PC-3 (cell line): ENCODE measurements at places on chromosomes 5 and 9. TPM values are rescaled to one million over a fixed set of nuclear protein-coding genes. Genes with fewer than 3 reads are reported as not detected.

Gene CAVIN4
- total RNA-seq, result 0.95 and 1.0 TPM in 2 replicates

Gene TEX48
- total RNA-seq, result 2.4 TPM in 1 of 2 replicates, not detected in the other

Gene DNAJA1
- 109 and 114 TPM in 2 replicates for total RNA-seq

Gene EIF4EBP3
- total RNA-seq, result not detected in 2 replicates

Gene ACSL6
- total RNA-seq, result 0.15 and 0.35 TPM in 2 replicates

Gene C5orf52
- 0.84 TPM in 1 of 2 replicates, not detected in the other for total RNA-seq

GRCh38 chr5:37044120-37044519 is 167.6 kb downstream of the NIPBL start:
- H3K27me3 ChIP-seq, result no peaks in the 10 kb centered on the region
- no peak for DNase-seq
- no peak overlapping the region for H3K4me3 ChIP-seq

- H3K36me3 ChIP-seq, result no peaks in the 10 kb centered on the region
- peaks cover 29% of the 10 kb centered on the region for H3K4me1 ChIP-seq
- peak; percentile 76 for DNase-seq
- peak overlapping the region; percentile 33; the same call in 1 of the 2 replicates for H3K27ac ChIP-seq
- no peak overlapping the region for H3K4me3 ChIP-seq
Observed at GRCh38 chr5:98975223-98975622, 46.4 kb upstream of the CHD1 start.

DNA sequence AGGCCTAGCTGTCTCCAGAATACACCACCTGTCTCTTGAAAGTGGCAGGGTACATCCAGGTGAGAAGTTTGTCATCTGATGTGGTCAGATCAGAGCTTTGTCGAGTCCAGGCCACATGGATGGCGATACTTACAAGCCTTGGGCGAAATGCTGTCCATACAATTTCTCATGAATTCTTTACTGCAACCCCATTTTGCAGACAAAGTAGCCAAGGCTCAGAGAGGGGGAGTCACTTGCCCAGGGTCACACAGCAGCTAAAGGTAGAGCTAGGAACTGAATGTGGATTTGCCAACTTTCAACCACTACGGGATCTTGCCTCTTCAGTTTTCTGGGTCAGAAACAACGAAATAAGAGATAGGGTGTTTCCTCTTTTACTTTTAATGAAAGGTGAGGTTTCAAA is 35.2 kb downstream of the CRB2 start:
- no peak for DNase-seq
- H3K27me3 ChIP-seq, result no peaks in the 10 kb centered on the region
- H3K4me1 ChIP-seq, result no peaks in the 10 kb centered on the region
- H3K36me3 ChIP-seq, result no peaks in the 10 kb centered on the region
- no peak overlapping the region for H3K4me3 ChIP-seq

- no peaks in the 10 kb centered on the region for H3K4me1 ChIP-seq
- no peak overlapping the region for H3K4me3 ChIP-seq
- no peaks in the 10 kb centered on the region for H3K36me3 ChIP-seq
- DNase-seq, result no peak
- H3K27me3 ChIP-seq, result no peaks in the 10 kb centered on the region
- no peak overlapping the region for H3K27ac ChIP-seq
Observed at GRCh38 chr5:132309679-132310078, 15.5 kb downstream of the SLC22A4 start.

DNA sequence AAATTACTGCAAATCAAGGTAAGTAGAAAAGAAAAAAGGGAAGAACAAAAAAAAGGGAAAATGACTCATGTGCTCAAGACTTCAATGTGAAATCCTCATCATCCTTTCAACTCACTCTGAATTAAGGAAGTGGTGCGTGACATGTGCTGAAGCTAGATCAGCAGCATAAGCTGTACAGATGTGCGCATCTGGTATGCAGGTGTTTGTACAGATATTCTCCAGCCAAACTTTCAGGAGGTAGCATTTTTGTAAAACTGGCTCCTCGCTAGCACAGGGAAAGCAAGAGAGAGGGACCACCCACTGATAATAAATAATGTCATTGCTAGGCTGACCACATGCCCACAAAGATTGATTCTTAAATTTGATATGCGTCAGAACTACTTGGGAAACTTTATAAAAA is 253.9 kb upstream of the RGMB start:
- H3K4me1 ChIP-seq, result no peaks in the 10 kb centered on the region
- H3K36me3 ChIP-seq, result no peaks in the 10 kb centered on the region
- DNase-seq, result no peak
- no peak overlapping the region for H3K27ac ChIP-seq

GRCh38 chr5:161295721-161296250 is 250.7 kb downstream of the GABRB2 start:
- DNase-seq, result no peak
- H3K4me1 ChIP-seq, result no peaks in the 10 kb centered on the region
- no peak overlapping the region for H3K27ac ChIP-seq
- H3K27me3 ChIP-seq, result no peaks in the 10 kb centered on the region

DNA sequence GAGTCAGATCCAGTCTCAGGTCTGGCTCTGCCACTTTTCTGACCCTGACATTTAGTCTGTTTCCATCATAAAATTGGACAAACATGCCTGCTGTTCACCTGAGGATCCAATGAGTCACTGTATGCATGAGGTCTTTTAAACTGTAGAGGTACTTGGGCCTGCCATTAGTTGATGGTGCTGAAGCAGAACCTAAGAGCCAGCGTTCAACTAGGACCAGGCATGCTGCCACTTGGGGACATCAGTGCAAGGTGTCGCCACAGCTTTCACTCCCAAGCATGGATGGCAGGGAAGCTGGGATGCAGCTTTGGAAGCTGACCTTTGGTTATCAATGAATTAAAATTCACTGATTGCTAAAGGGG is 37.1 kb downstream of the NEUROG1 start:
- no peaks in the 10 kb centered on the region for H3K27me3 ChIP-seq
- no peak overlapping the region for H3K27ac ChIP-seq
- H3K4me1 ChIP-seq, result peaks cover 28% of the 10 kb centered on the region
- H3K4me3 ChIP-seq, result no peak overlapping the region
- no peaks in the 10 kb centered on the region for H3K36me3 ChIP-seq

- DNase-seq, result no peak
- H3K27ac ChIP-seq, result no peak overlapping the region
- H3K27me3 ChIP-seq, result peaks cover 10% of the 10 kb centered on the region; the same call in 1 of the 2 replicates
- H3K36me3 ChIP-seq, result no peaks in the 10 kb centered on the region
- no peak overlapping the region for H3K4me3 ChIP-seq
Observed at GRCh38 chr5:174623018-174623417, 101.4 kb upstream of the MSX2 start.

GRCh38 chr5:17402289-17403121 is 95.5 kb upstream of the TAF11L2 start:
- no peak overlapping the region for H3K27ac ChIP-seq
- H3K27me3 ChIP-seq, result no peaks in the 10 kb centered on the region
- peaks cover 31% of the 10 kb centered on the region for H3K4me1 ChIP-seq
- no peaks in the 10 kb centered on the region for H3K36me3 ChIP-seq
- DNase-seq, result no peak
- no peak overlapping the region; the same call in 1 of the 2 replicates for H3K4me3 ChIP-seq

DNA sequence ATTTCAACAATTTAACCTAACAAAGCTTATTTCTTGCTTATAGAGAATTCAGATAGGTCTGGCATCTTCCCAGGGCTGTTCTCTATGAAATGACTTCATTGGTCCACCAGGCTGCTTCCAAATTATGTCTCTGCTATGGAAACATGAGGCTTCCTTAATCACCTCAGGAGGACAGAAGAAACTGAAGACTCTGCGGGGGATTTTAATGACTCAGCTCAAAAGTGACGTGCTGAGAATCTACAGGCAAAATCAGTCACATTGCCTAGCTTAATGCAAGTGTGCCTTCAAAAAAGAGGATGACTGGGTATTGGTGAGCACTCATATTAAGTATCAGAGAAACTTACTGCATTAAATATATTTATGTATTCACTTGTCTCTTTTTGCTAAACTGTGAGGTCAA is 315.5 kb upstream of the RGMB start:
- H3K27ac ChIP-seq, result no peak overlapping the region
- peak; percentile 12 for DNase-seq
- no peaks in the 10 kb centered on the region for H3K27me3 ChIP-seq
- peaks cover 23% of the 10 kb centered on the region for H3K4me1 ChIP-seq
- no peak overlapping the region for H3K4me3 ChIP-seq

GRCh38 chr5:65892801-65893200 is 33.6 kb upstream of the ERBIN start:
- no peaks in the 10 kb centered on the region for H3K36me3 ChIP-seq
- no peak for DNase-seq
- no peaks in the 10 kb centered on the region for H3K4me1 ChIP-seq
- H3K27me3 ChIP-seq, result no peaks in the 10 kb centered on the region
